ENCODE measurements at places on chromosomes 2 and 18.

- no peak for DNase-seq
These were observed 29.7 kb downstream of the NAB1 start for GRCh38 chr2:190678444-190679162.

- no peak for DNase-seq
These were observed 126.5 kb downstream of the GALR1 start for GRCh38 chr18:77376043-77376732.

- DNase-seq = no peak
These were observed 122.0 kb downstream of the MDH1 start for GRCh38 chr2:63710732-63711131.

- DNase-seq = no peak
These were observed 30.1 kb upstream of the MC5R start for GRCh38 chr18:13793819-13794218.

DNA sequence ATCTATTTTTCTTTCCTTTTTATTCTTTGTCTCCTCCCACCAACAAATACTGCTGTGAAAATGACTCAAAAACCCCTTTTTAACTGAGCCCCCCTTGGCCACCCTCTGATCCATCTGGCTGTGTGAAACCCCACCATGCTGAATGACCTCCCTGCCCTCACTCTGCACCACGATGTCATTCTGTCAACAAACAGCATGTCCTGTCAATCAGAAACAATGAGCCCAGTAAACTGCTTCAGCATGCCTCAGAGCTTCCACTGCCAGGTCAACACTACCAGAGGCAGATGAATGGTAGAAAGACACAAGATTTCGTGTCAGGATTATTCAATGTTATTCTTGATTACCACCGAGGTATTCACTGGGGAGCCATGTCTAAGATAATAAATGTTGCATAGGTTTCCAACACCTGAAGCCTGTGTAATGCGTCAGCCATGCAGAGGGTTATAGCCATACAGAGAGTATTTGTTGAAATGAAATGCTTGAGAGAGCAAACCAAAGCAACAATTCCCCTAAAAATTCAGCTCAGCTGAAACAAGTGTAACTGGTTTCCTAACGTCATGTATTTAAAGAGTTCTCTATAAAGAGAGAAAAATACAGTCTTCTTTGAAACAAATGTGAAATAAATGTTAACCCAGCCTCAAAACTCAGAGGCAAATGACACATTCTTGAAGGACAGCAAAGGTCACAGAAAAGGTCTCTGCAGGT is 76.7 kb downstream of the LRP2 start:
- DNase-seq = no peak

DNA sequence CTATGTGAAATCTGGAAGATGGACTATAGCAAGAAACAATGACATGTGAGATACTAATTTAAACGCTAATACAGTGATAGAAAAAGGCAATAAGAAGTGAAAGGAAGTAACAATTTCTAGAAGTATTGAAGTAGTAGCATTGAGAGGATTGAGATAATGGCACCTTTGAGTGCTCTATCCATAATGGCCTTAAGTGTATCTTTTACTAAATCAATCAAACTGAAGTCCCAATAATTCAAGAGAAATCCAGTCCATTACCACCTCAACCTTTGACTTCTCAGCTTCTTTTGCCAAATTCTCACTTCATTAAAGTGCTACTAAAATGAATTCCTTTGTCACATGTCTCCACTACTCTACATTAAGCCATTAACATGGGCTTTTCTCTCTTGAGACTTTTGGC is 82.6 kb upstream of the KYNU start:
- no peak for DNase-seq

- DNase-seq = no peak
These were observed 1.7 kb downstream of the WIPF1 start for GRCh38 chr2:174595891-174596397.
